Nephron progenitor cell (in vitro differentiated cells): ENCODE measurements at places on chromosomes 5 and 9.

- peak; percentile 69 for DNase-seq
- H3K4me3 ChIP-seq = peak within 1 kb of the TSS; percentile 94
- H3K27ac ChIP-seq = peak within 1 kb of the TSS; percentile 99
- peaks cover 47% of the 10 kb centered on the region for H3K4me1 ChIP-seq
- peaks cover 79% of the 10 kb centered on the region for H3K36me3 ChIP-seq
Observed at GRCh38 chr5:141475625-141476131, at the start of gene PCDHGC3. PCDHGC3 (plus strand) TSS chr5:141475966; CDS start chr5:141476117, 151 bp downstream.

- H3K27me3 ChIP-seq = no peaks in the 10 kb centered on the region
- H3K4me3 ChIP-seq = no peak overlapping the region
- H3K36me3 ChIP-seq = no peaks in the 10 kb centered on the region
- DNase-seq = no peak
- H3K27ac ChIP-seq = no peak overlapping the region
Observed at GRCh38 chr5:5983261-5983980, 394.9 kb downstream of the MED10 start.

GRCh38 chr9:121478816-121479676 lies 20.6 kb downstream of the GGTA1 start:
- no peak overlapping the region for H3K4me3 ChIP-seq
- H3K36me3 ChIP-seq = no peaks in the 10 kb centered on the region
- peaks cover 31% of the 10 kb centered on the region for H3K4me1 ChIP-seq
- no peak overlapping the region for H3K27ac ChIP-seq

DNA sequence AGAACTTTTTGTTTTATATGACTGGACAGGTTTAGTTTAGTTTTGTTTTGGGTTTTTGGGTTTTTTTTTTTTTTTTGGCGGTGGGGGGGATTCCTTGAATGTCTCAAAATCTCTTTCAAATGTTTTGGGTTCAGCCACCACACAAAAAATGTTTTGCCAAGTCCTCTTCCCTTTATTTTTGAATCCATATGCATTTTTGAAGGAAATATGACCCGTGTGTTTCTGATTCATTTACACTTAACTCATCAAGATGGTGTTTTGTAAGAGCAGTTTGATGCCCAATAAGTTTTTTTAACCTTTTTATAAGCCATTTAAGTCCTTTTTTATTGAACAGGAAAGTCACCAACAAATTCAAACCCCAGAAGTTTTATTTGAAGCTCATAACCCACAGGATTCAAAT lies 209.8 kb downstream of the CWC27 start:
- H3K4me1 ChIP-seq = no peaks in the 10 kb centered on the region
- no peak for DNase-seq
- no peaks in the 10 kb centered on the region for H3K27me3 ChIP-seq
- no peak overlapping the region for H3K4me3 ChIP-seq

DNA sequence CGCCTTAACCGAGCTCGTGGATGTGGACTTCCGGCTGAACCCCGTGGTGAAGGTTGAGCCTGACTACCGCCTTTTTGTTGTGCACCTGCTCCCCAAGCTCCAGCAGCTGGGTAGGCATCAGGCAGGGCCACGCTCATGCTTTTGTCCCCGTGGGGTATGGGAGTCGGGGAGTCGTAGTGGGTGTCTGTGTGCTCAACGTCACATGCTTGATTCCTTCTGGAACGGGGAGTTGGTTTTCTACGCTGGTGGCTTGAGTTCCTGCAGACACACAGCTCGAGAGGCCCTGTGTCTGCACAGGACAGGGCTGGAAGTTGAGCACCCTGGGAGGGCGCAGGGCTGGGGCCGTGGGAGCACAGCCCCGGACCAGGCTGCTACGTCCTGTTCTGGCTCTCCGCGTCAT lies 8.0 kb downstream of the CEP72 start:
- H3K27ac ChIP-seq = no peak overlapping the region
- no peak overlapping the region for H3K4me3 ChIP-seq
- H3K4me1 ChIP-seq = peaks cover 9% of the 10 kb centered on the region
- H3K36me3 ChIP-seq = peaks cover 39% of the 10 kb centered on the region
- no peak for DNase-seq
